CD4-positive, alpha-beta T cell treated with Interleukin-21 for 1 hour (primary cell): ENCODE measurements at places on chromosomes 2 and 18.

DNA sequence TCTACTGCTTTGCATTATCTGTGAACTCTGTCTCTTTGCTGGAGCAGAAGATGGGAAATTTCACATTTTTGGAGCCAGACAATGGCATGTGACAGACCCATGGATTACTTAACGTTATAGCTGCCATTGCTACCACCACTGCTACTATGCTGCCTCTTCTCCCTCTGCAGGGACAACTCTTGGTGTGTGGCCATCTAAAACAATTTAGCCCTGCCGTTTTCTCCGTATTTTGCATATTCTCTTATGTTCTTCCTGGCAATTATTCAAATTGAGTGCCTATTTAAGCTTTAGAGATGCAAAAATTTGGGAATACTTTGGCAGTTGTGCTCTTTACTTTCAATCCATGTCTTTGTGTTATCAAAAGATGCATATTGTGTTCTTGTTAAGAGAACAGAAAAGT lies 386.8 kb downstream of the XIRP2 start:
- no peak for DNase-seq

DNA sequence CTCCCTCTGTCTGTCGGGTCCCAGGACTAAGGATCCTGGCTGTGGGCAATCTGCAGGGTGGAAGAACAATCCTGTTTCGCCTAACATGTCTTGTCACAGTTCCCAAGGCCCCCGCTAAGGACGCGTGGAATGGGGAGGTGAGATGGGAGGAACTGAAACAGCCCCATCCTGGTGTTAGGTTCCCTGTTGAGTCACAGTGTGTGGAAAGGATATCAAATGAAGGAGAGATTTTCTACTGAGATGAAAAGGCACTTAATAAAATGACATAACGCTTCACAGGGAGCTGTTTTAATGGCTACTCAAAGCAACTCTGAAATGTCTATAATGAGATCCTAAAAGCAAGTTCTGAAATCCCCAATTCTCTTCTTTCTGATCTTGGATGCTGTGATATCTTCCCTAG lies 52.5 kb downstream of the RAB31 start:
- DNase-seq = no peak

DNA sequence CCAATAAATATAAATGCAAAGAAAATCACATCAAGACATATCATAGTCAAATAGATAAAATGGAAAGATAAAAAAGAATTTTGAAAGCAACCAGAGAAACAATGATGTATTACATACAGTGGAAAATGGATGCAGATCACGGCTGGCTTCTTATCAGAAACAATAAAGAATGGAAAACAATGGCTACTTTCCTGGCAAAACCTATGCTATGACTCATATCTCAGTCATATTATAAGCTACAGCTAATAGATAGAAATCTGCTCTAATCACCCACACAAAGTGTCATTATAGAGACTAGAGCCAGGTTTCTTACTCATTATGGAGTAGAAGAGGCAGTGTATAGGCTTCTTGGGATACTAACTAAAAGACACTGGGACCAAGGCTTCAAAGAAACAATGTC lies 93.5 kb upstream of the TACR1 start:
- no peak for DNase-seq

- no peak for DNase-seq
Observed at GRCh38 chr2:30636311-30636710, 170.9 kb downstream of the CAPN13 start.

GRCh38 chr2:214261683-214262082 lies 149.2 kb upstream of the VWC2L start:
- no peak for DNase-seq
